GF-D8 (cell line): ENCODE measurements at places on chromosomes 1 and 21.

DNA sequence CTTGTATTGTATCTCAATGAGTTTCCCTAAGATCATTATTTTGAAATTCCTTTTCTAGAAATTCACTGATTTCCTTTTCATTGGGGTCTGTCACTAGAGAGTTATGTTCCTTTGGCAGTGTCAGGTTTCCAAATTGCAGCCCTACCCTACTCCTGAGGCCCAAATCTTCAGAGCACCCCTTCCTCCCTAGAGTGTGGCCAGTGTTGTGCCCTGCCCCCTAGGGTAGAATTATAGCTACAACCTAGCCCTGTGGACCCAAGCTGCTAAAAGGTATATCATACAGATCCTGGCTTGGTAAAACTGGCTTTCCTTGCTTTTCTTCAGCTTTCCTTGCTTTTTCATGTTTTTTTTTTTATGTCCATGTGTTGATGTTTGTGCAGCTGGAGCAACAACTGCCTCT lies 60.7 kb downstream of the DIPK1A start:
- DNase-seq: no peak

DNA sequence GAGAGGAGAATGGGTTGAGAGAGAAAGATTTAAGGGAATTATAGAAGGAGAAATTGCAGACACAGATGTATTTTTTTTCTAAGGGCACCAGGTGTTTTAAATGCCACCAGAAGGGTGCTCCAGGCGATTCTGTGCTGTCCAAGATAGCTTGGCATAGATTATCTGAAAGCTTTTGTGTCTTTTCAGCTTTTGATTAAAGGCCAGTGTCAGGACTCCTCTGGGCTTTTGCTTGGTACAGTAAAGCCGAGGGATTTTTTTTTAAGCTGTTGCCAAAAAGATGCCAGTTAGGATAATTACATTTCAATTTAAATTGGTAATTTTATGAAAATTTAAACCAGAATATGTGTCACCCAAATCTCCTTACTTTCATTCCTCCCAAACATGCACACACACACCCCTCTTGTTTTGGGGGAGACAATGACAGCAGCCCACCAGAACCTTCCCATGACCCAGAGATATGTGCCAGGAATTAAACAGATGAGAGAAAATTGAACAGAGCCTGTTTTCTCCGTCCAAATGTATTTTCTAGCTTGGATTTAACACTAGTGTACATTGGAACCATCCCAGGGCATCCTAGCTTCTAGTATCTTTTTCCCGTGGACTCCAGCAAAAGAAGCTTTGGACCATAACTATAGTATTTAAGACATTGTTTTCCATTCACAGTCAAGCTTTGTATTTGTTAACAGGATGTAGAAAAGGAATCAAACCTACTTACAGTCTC lies 670.7 kb upstream of the CXADR start:
- no peak for DNase-seq

DNA sequence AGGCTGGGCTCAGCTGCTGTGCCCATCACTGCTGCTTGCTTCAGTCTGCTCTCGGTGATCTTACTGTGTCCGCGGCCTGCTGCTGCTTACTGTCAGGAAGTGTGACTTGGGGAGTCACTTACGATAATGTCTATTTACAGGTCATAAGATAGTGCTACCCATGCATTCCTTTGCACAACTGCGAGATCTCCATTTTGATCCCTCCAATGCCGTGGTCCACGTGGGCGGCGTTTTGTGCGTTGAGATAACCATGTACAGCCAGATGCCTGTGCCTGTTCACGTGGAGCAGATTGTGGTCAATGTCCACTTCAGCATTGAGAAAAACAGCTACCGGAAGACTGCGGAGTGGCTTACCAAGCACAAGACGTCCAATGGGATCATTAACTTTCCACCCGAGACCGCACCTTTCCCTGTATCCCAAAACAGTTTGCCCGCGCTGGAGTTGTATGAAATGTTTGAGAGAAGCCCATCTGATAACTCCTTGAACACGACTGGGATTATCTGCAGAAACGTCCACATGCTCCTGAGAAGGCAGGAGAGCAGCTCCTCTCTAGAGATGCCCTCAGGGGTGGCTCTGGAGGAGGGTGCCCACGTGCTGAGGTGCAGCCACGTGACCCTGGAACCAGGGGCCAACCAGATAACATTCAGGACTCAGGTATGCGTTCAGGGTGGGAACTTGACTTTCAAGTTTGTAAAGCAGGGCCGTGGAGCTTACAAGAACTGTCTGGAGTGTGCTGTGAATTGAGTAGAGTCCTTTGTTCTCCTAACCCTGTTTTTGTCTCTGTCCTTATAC lies 24.4 kb upstream of the PWP2 start:
- DNase-seq: no peak

DNA sequence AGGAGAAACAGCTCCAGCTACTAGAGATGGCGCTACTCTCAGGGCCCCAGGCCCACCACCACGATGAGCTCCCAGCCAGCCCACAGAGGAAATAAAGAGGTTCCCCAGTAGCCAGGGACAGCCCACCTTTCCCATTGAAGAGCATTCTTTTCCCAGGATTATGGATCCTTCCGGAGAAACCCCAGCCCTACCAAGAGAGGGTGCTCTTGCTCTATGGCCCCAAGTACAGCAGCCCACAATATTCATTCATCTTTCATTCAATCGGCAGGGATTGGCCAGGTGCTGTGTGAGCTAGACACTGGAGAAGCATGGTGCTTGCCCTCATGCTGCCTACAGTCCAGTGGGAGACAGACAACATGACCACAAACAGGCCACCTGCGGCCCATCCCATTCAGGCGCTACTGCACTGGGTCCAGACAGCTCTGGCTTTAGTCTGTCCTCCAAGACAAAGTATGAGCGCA lies 29.9 kb downstream of the PMVK start:
- DNase-seq: no peak

GRCh38 chr1:19768353-19769210 lies 31.1 kb downstream of the TMCO4 start:
- no peak for DNase-seq

DNA sequence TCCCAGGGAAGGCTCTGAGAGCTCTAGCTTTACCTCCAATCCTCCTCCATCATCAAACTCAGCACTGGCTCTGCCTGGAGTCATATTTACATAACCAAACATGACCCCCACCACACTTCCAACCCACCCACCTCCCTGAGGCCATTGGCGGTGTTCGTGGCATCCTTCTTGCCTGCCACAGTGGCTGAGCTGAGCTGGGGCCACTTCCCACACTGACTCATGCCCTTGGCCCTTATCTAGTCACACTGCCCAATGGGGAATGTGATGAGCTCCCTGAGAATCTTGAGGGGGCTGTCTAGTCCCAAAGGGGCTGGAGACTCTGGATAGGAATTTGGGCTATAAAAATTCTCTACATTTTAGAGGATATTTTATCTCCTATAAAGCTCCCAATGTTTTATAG lies 230.9 kb upstream of the IRF2BP2 start:
- DNase-seq: no peak

- no peak for DNase-seq
These were observed 10.3 kb downstream of the ALX3 start for GRCh38 chr1:110060034-110060661.

- no peak for DNase-seq
These were observed 19.5 kb downstream of the INKA2 start for GRCh38 chr1:111719674-111720132.

- no peak for DNase-seq
These were observed 442.3 kb downstream of the GPATCH2 start for GRCh38 chr1:217188280-217189237.

DNA sequence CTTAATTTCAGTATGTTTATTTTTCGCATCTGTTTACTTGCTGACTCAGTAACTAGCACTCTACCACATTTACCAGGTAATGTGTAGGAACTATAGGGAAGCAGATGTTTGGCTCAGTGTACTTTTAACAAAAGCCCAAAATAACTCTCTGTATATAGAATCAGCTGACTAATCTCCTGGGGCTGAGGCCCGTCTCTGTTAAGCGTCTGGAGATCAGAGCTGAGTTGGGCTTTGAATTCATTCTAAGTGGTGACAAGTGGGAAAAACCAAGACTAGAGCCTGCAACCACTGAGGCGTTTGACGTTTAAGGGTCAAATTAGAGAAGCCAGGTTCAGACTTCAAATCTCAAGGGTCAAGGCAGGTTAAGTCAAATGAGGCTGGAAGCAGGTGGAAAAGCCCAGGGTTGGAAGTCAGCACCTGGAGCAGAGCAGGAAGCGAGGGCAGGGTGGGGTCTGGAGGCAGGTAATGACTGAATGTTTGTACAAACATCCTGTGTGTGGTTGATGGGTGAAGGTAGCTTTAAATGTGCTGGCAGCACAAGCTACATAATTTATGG lies 56.8 kb upstream of the LYST start:
- DNase-seq: no peak

DNA sequence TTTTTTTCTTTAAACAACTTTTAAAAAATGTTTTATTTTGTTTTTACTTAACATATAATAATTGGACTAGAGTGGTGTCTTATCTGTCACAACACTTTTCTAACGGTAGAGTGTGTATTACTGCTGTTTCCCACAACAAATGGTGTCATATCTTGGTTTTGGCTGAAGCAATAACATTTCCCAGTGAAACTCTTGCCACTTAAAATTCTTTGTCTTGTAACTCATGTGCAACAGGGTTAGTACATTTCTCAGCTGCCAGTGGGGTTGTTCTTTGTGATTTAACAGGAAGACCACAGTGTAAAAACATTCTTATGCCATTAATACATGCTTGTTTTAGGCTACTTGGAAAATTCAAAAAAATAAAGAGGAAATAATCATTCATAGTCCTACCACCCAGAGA lies 43.5 kb downstream of the ALPL start:
- DNase-seq: peak; percentile 10

DNA sequence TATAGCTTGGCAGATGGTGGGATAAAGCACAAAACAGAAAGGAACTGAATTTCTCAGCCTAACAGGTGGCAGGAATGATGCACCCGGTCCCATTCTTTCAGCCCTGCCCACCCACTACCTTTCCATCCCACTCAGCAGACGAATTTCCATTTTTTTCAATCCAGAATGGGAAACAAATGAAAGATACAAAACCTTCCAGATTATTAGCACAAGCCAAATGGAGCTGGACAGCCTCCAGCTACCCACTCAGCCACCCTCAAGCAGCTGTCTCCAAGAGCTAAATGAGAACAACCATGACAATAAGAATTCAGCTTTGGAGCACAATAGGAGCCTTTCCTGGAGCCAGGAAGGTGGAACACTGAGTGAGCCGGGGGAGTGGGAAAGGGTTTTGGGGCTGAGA lies 96.3 kb upstream of the ST6GALNAC5 start:
- DNase-seq: no peak

DNA sequence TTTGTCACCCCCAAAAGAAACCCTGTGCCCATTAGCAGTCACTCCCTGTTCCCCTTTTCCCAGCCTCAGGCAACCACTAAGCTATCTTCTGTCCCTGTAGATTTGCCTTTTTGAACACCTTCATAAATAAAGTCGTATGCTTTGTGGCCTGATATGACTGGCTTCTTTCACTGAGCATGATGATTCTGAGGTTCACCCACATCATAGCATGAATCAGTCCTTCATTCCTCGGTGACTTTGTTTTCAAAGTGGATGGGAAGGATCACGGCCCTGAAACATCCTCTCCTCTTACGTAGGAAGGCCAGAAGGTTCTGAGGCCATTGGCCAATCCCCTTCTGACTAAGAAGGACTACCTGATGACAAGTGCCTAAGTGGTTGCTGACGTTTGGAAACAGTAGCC lies 39.1 kb downstream of the NIPAL3 start:
- DNase-seq: no peak

GRCh38 chr21:37462087-37462861 lies 95.7 kb downstream of the DYRK1A start:
- no peak for DNase-seq

GRCh38 chr1:85630493-85630892 lies 49.9 kb downstream of the CCN1 start:
- DNase-seq: no peak

GRCh38 chr1:101128211-101128727 lies 102.7 kb upstream of the DPH5 start:
- DNase-seq: peak; percentile 23

DNA sequence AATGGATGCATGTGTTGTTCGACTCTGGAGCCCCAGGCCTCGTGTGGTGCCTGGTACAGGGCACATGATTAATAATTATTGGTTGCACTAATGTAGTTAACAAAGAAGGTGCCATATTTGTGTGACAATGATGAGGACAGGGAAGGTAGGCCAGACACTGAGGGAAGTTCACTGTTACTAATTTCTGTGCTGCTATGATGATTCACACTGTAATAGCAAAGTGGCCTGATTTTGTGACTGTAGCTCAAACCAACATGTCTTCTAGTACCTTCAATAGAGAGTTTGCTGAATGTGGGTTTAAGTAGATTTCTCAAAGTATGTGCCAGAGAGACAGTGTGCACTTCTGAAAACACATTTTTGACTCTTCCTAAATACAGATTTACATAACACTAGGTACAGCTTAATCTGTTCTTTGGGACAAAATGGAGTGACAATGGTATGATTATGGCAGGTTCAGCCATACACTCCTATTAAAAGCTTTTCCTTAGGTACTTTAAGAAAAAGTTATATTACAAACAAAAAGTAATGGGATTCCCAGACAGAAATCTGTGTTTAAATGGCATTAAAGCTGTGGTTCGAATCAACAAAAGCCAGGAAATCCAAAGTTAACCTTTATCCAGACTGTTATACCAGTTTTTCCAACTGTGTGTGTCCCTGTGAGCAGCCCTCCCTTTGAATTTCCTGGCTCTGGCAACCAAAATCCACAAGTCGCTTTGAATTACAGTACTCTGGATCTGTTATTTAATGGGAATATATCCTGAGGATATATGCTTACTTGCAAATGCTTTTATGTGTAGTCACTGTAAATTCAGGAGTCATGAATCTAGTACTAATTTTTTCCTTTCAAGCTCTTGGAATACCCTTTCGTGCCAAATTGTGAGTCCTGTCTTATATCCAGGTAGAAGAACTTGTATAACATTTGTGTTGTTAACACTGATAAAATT lies 277.1 kb upstream of the SGIP1 start:
- DNase-seq: no peak

- no peak for DNase-seq
These were observed 7.7 kb downstream of the TMEM63A start for GRCh38 chr1:225874431-225874830.

- no peak for DNase-seq
These were observed 149.7 kb upstream of the JUN start for GRCh38 chr1:58933599-58933926.

- no peak for DNase-seq
These were observed 457 bp downstream of the VAV3 start for GRCh38 chr1:107964336-107965109.

GRCh38 chr1:242534753-242535152 lies 10.3 kb upstream of the PLD5 start:
- DNase-seq: no peak

GRCh38 chr1:217673387-217673786 lies 42.2 kb downstream of the SPATA17 start:
- DNase-seq: no peak
